ENCODE measurements at places on chromosomes 7 and 10.

GRCh38 chr10:26214004-26214403, 2.6 kb upstream of the GAD2 start:
- no peak for DNase-seq

- no peak for DNase-seq
Measured at GRCh38 chr7:31074403-31075085, 22.4 kb downstream of the ADCYAP1R1 start.

DNA sequence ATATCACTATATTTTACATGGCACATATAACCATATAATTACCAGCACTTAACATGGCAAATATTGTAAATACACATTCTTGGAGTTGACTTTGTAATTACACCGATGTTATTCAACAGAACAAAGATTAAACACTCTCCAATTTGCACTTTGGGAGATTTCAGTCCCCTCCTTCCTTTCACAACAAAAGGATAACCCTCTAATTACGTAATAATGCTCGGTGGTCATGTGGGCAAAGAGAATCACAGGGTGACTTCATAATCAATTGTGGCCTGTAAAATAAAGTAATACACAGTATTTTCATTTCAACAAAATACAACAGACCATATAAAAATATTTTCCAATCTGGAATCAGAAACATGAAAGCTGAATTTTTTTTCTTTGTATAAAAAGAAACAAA, 73.2 kb downstream of the RHOBTB1 start:
- no peak for DNase-seq

DNA sequence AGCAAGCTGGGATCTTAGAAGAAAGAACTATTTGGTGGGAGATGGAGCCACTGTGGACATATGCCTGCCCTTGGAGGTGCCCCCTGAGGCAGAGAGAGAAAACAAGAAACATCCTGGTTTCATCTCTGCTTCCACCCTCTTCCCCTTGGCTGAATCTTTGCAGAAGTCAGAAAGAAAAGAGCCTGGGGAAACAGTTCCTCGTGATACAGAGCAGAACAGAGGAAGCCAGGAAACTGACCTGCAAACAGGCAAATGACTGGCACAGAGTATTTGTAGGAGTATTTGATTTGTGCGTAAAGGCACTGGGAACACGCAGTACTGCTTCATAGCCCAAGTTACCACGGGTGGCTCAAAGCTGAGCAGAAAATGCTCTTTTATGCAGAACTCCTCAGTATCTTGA, 7.0 kb upstream of the KEL start:
- no peak for DNase-seq

DNA sequence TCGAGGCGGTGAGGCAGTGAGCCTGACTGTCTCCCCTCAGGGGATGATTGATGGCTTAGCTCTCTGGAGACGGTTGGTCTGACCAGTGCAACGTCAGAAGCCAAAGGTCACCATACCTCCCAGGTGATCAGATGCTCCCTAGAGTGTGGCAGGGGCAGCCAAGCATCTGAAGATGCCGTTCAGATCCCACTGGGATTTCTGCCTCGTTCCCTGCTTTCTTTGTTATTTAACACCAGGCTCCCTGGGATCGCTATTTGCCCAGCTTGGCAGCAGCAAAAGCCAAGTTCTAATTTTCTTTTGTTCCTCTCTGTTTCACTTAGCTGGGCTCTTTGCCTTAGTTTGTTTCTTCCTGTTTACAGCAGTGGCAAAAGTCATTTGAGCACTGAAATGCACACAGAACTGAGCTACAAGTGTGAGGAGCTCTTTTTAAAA, 53.5 kb upstream of the SVIL start:
- no peak for DNase-seq

- DNase-seq = no peak
Measured at GRCh38 chr7:123712619-123713018, 36.2 kb downstream of the WASL start.

DNA sequence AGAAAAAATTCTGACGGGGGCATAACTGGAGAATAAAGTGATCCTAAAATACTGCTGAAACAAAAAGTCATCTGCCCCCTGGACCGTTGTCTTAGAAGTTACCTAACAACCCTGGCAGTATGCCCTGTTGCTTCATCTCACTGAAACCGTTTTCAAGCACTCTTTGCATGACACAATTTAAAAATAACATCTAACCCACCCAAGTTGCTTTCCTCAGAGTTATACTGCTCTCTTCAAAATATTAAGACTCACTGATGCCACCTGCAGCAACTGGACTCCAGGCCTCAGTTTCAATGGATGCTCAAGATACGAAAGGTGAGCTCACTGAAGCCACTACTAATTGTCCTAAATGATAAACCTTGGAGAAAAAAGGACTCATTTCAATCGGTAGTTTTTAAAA, 57.4 kb downstream of the CDK6 start:
- no peak for DNase-seq

DNA sequence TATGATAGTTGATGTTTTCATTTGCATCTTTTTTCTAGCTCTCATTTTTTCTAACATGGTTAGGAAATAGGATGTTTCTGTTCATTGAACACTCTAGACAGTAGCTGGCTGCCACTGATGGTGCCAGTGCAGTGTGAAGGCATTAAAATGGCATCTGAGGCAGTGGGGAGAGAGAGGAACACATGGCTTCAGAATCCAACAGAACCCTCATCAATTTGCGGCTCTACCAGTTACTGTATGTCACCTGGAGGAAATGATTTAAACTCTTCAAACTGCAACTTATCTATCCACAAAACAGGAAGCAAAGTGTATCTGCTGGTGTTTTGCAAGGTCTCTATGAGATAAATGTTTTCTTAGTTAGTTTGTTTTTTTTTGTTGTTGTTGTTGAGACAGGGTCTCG, 305.2 kb upstream of the PRKCQ start:
- no peak for DNase-seq

- DNase-seq = peak; percentile 69
Measured at GRCh38 chr10:61902445-61903220, 1.1 kb downstream of the ARID5B start.

DNA sequence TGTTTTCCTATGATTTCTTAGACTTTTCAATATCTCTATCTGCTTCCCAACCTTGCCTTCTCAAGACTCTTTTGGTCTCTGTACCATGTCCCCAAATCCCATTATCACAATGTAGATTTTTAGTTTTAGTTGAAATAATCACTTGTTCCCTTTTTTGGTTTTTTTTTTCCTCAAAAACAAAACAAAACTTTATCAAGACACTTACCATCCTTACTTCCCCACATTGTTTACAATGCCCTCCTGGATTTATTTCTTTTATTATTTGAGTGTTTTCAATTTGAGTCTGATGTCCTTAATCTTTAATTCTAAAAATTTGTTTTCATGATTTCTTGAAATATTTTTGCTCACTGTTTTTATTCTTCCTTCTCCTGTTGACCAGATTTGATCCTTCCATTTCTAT, 112.6 kb downstream of the CPED1 start:
- DNase-seq = no peak

DNA sequence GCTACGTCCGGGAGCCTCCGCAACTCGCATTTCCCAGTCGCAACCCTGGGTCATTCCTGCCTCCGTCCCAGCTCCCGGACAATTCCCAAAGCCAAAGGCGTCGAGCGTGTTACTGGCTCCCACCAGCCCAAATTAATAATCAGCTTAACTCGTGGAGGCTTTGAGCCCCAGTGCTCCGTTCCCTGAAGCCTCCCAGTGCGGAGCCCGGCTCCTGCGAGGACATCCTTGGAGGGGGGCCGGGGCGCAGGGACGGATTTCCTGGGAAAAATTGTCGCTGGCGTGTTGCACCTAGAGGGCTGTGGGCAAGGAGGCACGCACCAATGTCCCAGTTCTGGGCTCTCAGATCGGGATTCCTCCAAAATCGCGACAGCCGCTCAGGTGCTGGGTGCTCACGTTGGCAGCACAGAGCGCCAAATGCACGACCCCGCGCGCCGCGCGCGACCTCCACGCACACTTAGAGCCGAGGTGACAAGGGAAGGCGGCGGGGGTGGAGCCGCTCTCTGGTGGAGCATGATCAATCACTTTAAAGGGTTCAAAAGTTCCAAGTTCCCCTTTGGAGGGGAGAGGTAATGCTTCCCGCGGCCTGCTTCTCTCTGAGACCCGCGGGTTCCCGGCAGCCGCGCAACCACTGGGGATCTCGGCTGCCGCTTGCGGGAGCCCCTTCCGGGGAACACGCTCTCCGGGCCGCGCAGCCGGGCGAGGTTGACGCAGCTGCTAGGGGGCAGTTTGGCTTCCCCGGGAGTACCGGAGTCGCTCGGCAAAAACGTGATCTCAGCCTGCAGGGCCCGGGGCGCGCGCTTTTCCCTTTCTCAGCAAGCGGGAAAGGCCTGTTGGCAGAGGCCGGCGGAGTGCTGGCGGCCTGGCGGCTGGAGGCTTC, 25.5 kb downstream of the SKIDA1 start:
- no peak for DNase-seq

Data from activated CD4-positive, alpha-beta T cell treated with anti-CD3 and anti-CD28 coated beads, Interleukin-2, amount 50 U/mL, for 1 hour (primary cell).